Psoas muscle (tissue), 8 donors: ENCODE measurements at places on chromosomes 3 and 15. TPM values are rescaled to one million over a fixed set of nuclear protein-coding genes. Genes with fewer than 3 reads are reported as not detected.

ITIH1 gene
- not detected for total RNA-seq

BHLHE40 gene
- 77.6 TPM for total RNA-seq

CSPG5 gene
- 1.1 TPM for total RNA-seq

- no peaks in the 10 kb centered on the region for H3K27me3 ChIP-seq
- H3K27ac ChIP-seq = no peak overlapping the region
- DNase-seq = no peak
- H3K4me3 ChIP-seq = no peak overlapping the region
- peaks cover 63% of the 10 kb centered on the region for H3K4me1 ChIP-seq
- H3K36me3 ChIP-seq = peaks cover 3% of the 10 kb centered on the region
Observed at GRCh38 chr3:48065035-48065434, 48.8 kb upstream of the MAP4 start.

GRCh38 chr3:46946856-46947545 lies 29.5 kb downstream of the CCDC12 start:
- H3K36me3 ChIP-seq = no peaks in the 10 kb centered on the region
- no peaks in the 10 kb centered on the region for H3K27me3 ChIP-seq
- DNase-seq = peak; percentile 51
- peak overlapping the region; percentile 90 for H3K27ac ChIP-seq
- H3K4me3 ChIP-seq = no peak overlapping the region
- H3K4me1 ChIP-seq = peaks cover 85% of the 10 kb centered on the region

DNA sequence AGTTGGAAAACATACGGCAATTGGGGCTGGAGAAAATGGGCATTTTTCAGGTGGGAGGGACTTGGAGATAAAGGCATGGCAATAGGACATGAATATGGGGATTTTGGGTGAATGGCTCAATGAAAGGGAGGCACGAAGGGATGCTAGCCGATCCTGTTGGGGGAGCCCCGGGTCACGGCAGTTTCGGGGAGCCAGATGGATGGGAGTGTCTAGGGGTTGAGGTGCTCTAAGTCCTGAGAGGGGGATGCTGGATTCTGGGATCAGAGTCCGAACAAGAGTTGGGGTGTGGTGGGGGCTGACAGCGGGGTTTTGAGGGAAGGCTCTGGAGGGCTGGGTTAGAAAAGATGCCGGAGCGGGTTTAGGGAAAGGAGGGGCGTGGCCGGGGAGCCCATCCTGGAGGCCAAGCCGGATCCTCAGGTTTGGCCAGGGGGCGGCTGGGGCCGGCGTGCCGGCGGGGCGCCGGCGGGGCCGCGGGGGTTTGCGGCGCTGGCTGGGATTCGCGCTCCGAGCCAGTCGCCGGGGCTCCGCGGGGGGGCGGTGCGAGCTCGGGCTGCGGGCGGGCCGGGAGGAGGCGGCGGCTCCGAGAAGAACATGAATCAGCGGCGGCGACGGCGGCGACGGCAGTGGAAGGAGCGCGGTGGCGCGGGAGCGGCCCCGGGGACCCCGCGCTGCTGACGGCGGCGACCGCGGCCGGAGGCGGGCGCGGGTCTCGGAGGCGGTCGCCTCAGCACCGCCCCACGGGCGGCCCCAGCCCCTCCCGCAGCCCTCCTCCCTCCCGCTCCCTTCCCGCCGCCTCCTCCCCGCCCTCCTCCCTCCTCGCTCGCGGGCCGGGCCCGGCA lies at the start of gene TYRO3:
Gene TYRO3, plus strand, starts transcription at position 813 of the 839 bp plus-strand sequence. CDS start 46 bp downstream, outside the sequence.
- DNase-seq = peak; percentile 80
- H3K27me3 ChIP-seq = no peaks in the 10 kb centered on the region
- no peak within 1 kb of the TSS for H3K27ac ChIP-seq
- no peaks in the 10 kb centered on the region for H3K36me3 ChIP-seq

- no peak for DNase-seq
- H3K4me1 ChIP-seq = no peaks in the 10 kb centered on the region
- no peak overlapping the region for H3K4me3 ChIP-seq
- no peaks in the 10 kb centered on the region for H3K27me3 ChIP-seq
- H3K36me3 ChIP-seq = peaks cover 6% of the 10 kb centered on the region
Observed at GRCh38 chr15:73578026-73578425, 55.2 kb downstream of the NPTN start.
